ENCODE measurements at places on chromosomes 11 and 22.

DNA sequence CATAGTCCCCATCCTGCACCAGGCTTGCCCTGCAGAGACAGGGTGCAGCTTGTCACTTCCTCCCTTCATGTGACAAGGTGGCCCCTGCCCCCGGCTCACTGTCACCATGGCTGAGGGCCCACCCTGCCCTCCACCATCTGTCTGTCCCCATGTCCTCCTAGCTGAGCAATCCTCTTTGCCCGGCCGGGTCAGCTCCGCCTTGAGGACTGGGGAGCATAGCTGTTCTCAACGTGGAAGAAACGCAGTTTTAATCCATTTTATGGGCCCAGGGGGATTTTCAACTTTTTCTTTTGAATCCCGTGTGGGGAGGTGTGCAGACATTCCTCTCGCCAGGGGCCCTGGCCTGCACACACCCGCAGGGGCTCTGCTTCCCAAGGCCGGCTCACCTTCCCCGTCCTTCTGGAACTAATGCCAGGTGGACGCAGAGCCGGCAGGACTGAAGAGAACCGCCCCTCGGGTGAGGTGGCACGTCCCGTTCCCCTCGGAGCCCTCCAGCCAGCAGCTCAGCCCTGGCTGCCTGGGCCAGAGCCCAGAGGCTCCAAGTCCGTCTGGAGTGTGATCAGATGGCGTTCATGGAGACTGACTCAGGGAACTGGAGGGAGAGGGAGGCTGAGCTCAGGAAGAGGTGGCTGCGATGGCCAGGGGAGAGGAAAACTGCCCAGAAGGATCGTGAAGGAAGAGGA lies 1108.7 kb downstream of the BRD1 start:
- peak; percentile 45 for DNase-seq

- no peak for DNase-seq
Measured at GRCh38 chr11:8038393-8038792, 42.6 kb upstream of the TUB start.

DNA sequence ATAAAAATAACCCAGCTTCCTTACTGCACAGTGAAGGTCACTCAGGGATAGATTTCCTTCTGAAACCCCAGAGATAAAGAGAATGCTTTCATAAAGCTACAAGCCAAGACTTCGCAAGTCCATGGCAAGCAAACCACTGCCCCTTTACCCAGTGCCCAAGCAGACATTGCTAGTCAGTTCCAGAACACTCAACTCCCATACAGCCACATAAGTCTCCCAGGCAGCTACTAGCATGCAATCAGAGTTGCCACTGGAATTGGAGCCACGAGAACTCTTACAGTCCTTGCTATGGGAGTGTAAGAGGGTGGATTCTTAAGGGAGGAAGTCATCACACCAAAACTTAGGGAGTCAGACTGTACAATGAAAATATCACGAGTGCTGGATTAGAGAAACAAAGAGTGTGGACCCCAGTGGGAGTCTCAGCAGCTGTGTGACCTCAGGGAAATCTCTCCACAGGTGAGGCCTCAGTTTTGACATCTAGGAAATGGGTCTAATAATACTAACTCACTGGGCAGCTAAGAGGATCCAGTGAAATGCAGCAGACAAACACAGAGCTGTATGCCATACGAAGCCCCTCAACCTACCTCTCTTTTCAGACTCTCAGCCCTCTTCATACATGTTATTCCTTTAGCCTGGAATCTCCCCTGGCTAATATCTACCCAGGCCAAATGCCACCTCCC lies 526.6 kb downstream of the MN1 start:
- DNase-seq, result no peak

GRCh38 chr11:24819006-24819405 lies 322.2 kb downstream of the LUZP2 start:
- DNase-seq, result peak; percentile 13

GRCh38 chr22:29039148-29039547 lies 22.5 kb downstream of the C22orf31 start:
- no peak for DNase-seq

DNA sequence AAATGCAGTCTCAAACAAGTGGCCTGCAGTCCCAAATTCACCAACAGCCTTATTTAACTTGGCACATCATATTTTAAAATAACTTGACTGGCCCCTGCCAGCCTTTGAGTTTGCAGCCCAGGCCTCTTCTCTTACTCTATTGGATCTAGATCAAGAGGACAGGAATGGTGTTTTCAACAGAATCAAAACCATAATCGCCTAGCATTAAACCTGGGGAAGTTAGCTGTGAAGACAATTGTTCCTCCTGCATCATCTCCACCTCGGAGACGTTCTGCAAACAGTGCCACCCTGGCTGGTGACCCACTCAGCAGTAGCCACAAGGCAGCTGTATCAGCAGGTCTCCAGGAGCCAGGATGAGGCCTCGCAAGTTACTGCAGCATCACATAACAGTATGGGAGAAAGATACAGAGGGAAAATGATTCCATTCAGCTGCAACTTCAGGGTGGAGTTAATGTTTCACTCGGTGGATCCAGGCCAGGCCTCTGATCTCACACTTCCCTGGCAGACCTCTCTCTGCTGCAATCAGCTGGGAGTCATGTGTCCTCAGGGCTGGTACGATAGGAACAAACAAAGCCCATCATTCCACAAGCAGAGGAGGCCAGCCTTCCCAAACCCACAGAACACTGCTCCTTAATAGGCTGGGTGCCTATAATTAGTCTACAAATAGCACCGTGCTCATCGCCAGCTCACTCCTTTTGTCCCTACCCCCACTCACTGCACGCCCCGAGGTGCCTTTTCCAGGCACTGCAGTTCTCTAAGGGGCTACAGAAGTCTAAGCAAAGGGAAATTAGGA lies 18.6 kb upstream of the SCN2B start:
- peak; percentile 94 for DNase-seq

DNA sequence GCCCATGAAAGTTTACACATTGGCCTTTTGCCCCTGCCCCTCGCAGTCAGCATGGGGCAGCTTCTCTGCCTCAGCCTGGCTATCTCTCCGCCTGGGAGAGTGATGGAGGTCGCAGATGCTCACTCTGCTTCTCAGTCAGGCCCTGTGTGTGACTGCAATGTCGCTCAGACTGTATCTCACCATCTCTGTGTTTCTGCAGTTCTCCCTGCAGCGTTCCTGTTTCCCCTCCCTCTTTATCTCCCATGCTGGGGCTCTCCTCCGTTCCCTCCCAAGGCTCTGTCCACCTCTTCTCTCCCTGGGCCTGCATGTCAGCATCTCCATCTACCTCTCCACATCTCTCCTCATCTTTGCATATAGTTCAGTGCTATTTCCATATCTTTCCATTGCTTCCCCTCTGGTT lies 38.1 kb downstream of the SLC22A12 start:
- DNase-seq, result no peak
